ENCODE measurements at places on chromosomes 16 and 17. TPM values are rescaled to one million over a fixed set of nuclear protein-coding genes. Genes with fewer than 3 reads are reported as not detected.

- H3K4me3 ChIP-seq: no peak overlapping the region
- H3K27ac ChIP-seq: no peak overlapping the region
- DNase-seq: peak; percentile 18
- H3K4me1 ChIP-seq: no peaks in the 10 kb centered on the region
- H3K36me3 ChIP-seq: no peaks in the 10 kb centered on the region
Measured at GRCh38 chr17:77722366-77722765, 236.1 kb upstream of the TNRC6C start.

DNA sequence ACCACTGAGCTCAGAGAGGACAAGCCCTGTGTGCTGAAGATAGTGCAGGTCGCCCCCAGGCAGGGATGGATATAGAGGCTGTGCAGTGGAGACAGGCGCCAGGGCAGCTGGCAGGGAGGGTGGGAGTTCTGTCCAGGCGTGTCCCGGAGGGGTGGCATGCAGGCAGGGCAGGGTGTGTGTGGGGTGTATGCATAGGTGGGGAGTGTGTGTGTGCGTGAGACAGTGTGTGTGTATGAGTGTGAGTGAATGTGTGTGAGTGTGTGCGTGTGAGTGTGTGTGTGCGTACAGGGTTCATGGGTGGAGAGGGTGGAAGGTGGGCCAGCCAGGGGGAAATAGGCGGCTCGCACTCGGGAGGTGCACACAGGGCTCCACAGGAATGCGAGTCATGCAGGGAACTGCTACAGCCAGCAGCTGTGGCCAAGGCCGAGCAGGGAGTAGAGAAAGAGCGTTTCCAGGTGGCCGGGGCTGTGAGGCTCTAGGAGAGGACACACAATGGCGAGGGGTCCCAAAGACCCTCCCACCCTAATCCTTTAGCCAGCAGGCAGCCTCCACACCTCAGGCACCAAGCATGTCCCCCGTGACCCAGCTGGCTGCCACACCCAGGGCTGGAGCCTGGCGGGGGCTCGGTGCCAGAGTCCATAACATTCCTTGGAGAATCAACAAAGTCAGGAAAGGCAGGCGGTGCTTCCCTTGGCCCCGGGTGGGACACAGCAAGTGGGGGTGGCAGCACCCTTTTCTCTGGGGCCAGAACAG is 4.6 kb downstream of the PLCD3 start:
- no peak overlapping the region for H3K4me3 ChIP-seq
- H3K36me3 ChIP-seq: no peaks in the 10 kb centered on the region
- H3K27ac ChIP-seq: peak overlapping the region; percentile 83
- peak; percentile 83 for DNase-seq
- H3K27me3 ChIP-seq: no peaks in the 10 kb centered on the region

Gene CBX2
- total RNA-seq: 1.0 TPM

Gene SMCR8
- total RNA-seq: 11.1 TPM
